ENCODE measurements at places on chromosomes 11 and 22. TPM values are rescaled to one million over a fixed set of nuclear protein-coding genes. Genes with fewer than 3 reads are reported as not detected.

The SLCO2B1 gene
- not detected for total RNA-seq

The TEX12 gene
- not detected for total RNA-seq

The SCO2 gene
- total RNA-seq = 11.6 TPM

The PANX3 gene
- total RNA-seq = not detected

The APOA1 gene
- total RNA-seq = not detected

The ACTN3 gene
- total RNA-seq = 0.40 TPM

The MS4A15 gene
- total RNA-seq = not detected

The RABL2B gene
- 21.9 TPM for total RNA-seq

The ASRGL1 gene
- 9.0 TPM for total RNA-seq

The KCNQ1 gene
- 9.2 TPM for total RNA-seq

The CALCA gene
- total RNA-seq = not detected

The MMP27 gene
- not detected for total RNA-seq

The NPAS4 gene
- not detected for total RNA-seq

The HTR3A gene
- total RNA-seq = not detected

Measured in activated CD8-positive, alpha-beta memory T cell treated with anti-CD3 and anti-CD28 coated beads, Interleukin-2, amount 10 ng/mL, durations not matched to agents 7 days and 5 days (primary cell).